ENCODE measurements at places on chromosomes 2 and 18.

DNA sequence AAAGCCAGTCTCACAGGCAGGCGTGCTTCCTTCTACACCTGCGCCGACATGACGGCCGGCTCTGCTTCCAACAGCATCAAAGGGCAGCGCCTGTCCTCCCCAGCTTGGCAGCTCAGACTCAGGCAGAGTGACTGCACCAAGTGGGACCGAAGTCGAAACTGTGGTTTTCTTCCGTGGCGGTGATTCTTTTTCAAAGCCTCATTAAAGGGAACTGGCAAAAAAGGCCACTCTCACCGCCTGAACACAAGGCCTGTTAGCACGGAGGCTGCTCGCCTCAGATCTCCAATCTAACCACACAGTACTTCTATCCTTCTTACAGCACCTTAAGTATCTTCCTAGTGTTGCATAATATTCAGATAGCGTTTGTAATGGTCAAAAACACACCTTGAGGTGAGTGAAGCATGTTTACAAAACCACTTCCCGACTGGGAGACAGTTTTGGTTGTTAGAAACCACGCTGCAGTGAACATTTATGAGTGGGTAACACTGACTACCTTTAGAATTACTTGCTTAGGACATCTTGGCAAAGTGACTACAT is 236.4 kb downstream of the HDAC4 start:
- DNase-seq = no peak

DNA sequence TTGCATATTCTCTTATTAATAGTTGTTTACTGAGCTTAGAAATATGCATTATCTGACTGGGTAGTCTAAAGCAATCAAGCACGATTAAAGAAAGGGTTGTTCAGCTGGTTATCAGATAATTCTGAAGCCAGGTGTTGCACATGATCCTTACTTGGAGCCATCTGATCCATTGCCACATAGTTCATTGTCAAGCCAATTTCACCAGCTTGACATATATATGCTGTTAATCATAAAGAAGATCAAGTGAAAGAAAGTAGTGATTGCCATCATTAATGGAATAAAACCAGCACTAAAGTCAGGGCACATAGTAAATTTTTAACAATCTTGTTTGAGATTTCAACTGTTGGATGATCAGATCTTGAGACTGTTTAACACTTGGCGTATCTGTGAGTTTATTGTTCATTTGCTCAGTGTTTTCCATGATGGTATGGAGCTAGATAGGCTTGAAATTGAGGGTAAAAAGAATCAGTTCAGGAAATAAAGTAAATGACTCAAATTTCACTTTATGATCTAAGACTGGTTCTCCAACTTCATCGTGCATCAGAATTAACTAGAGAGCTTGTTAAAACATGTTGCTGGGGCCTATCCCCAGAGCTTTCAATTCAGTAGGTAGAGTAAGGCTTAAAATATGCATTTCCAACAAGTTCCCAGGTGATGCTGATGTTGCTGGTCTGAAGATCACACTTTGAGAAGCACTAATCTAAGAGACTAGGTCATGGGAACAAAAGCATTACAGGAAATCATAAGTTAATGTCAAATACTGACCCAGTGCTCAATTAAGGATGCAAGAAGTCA is 539.6 kb downstream of the SATB2 start:
- no peak for DNase-seq

DNA sequence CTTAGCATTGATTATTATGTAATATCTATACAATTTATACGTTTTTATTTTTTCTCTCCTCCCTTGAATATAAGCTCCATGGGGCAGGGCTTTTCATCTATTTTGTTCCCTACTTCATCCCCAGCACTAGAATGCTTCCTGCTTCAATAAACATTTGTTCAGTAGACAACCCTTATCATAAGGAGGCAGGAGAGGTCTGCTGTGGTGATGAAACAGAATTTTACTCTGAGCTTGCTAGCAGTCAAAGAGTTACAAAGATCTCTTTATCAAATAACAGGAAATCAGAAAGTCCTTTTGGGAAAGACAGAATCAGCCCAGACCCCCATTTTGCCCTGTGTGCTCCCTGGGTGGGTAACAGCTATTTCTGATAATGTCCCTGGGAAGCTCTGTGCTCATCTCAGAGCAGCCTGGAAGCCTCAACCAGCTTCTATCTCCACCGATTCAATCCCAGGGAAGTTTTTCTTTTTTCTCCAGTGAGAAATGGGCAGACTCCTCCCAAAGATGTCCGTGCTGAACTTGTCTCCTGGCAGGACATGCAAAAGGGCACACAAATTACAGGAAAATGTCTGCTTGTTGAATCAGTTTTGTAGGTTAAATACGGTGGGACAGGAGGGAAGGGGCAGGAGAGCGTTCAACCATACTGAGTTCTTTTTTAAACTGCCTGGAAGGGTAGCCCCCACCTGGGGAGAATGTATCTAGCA is 84.7 kb upstream of the PKDCC start:
- no peak for DNase-seq

GRCh38 chr18:30288662-30289414 is 753.7 kb downstream of the DSC3 start:
- no peak for DNase-seq

GRCh38 chr2:85018049-85018447 is 47.1 kb downstream of the KCMF1 start:
- no peak for DNase-seq

DNA sequence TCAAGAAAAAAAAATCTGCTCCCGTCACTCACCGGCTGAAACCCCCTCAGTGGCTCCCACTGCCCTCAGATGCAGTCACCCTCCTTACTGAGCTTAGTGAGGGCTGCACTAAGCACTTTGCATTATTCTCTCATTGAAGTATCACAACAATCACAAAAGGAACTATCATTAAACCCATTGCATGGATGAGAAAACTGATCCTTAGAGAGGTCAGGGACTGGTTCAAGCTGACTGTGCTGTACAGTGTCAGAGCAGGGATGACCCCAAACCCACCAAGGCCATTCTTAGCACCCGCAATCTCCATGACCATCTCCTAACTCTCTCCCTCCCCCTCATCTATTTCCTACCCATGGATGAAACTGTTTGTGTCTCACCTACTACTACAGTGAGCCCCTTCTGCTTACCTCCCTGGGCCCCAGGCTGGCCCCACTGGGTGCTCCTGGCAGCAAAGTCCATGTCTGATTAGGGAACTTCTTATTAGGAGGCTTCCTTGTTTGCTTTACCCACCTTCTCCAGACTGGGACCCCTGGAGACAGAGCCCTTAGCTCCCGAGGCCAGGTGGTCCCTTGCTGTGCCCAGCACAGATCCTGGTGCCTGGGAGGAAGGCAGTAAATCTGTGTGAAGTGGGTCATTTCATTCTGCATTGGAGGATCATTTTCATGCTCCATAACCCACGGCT is 139.3 kb upstream of the ID2 start:
- DNase-seq = no peak

- peak; percentile 23 for DNase-seq
These were observed 54.8 kb upstream of the KLHL29 start for GRCh38 chr2:23330214-23330613.

DNA sequence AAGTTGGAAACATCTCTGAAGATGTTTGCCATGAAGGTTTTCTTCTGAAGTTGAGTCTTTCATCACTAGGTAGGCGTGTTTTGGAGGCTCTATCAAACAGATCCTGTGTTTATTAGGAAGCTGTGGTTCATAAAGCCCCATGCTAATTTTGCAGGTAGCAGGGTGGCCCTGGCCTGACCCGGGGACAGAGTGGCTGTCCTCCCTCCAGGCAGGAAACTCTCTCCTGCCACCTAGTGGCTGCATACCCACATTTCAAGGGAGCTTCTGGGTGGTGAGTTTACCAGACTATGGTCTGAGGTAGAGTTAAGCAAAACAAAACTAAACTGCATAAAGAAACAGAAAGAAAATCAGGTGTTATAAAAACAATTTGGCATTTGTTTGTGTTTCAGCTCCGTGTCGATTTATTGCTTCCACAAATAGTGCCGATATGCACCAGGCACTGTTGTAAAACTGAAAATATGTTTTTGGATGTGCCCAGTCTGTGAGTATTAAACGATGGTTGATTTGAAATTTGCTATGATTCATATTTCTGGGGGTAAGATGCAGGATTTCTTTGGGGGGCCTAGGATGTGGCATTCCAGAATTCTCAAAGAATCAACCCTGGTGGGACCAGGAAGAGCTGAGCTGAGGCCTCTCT is 26.0 kb upstream of the IL37 start:
- DNase-seq = peak; percentile 60

DNA sequence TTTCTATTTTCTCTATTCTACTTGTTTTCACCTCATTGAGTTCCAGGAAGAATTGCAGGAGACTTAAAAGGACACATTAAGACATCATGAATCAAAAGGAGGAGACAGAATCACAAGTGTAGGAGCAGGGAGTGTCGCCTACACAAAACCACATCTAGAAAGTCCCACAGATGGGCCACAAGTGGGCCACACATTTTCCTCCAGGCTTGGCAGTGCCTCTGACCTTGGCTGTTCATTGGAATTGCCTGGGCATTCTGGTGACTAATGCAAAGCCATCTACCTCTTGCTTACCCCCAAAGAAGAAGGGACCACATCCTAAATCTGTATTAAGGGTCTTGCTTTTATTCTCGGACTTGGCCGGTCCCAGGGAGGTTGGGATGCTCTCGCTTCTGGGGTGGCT is 103.6 kb downstream of the KLHL29 start:
- no peak for DNase-seq

GRCh38 chr18:25233528-25234321 is 118.2 kb downstream of the ZNF521 start:
- DNase-seq = no peak

- DNase-seq = no peak
These were observed 3.2 kb downstream of the RAB3GAP1 start for GRCh38 chr2:135055182-135055786.

DNA sequence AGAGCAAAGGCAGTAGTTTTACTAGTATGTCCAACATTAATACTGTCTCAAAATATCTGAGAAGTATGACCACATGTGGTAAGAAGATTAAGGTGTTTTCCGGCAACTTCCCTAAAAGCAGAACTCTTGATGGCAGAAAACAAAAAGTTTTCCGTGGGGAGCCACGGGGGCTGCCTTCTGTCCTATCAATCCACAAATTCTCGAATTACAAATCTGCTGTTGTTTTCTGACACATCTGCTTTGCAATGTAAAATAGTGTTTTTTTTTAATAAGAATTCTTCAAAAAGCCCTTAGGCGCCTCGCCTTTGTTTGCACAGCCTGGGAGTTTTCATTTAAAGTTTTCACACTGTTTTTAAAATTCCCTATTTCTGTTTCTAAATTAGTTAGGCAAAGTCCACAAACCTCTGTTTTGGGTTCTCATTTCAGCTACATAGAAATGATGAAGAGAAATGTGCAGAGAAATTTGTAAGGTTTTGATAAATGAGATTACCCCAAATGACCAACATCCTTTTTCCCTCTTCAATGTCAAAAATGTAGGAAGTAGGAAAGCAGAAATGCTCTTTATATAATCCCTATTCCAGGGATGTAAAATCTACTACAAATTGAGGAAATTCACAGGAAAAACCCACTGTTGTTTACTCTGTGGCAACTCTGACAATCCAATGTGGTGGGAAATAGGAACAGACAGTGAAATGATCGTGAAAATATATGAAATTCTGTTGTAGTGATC is 385.8 kb downstream of the ZEB2 start:
- DNase-seq = no peak

- no peak for DNase-seq
These were observed 31.3 kb downstream of the CD226 start for GRCh38 chr18:69916412-69916811.

GRCh38 chr2:203975912-203976311 is 39.3 kb downstream of the ICOS start:
- no peak for DNase-seq

GRCh38 chr2:164737612-164738081 is 104.0 kb downstream of the COBLL1 start:
- peak; percentile 87 for DNase-seq

DNA sequence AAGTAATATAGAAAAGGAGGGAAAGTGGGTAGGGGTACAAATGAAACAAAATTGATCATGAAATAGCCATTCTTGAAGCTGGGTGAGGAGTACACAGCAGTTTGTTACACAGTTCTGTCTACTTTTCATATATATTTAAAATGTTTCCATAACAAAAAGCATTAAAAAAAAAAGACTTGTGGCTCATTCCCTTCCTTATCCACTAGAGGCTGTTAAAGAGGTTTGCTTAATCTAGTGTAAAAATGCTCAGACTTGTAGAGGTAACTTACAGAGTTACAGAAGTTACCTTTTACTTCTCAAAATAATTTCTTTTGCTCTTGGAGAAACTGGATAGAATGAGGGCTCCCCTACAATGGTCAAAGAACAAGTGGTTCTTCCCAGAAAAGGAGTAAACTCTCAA is 8.1 kb upstream of the WIPF1 start:
- DNase-seq = no peak

DNA sequence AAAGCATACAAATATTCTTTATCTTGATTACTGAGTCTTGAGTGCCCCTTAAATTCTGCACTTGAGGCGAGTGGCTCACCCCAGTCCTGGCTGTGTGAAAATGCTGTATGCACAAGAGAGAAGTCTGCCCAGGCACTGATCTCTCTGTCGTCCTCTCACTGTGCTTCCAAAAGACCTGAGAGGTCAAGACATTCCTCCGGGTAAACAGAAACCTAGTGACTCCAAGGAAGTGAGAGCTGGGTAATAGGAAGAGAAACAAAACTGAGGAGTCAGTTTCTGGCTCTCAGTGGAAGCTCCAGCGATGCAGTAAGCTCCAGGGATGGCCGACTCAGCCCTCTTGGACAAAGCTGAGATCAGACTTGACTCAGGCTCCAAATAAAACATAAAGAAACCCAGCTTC is 70.9 kb downstream of the AAK1 start:
- DNase-seq = no peak

GRCh38 chr2:220043155-220043989 is 415.9 kb downstream of the SLC4A3 start:
- DNase-seq = no peak
